Tibial nerve (tissue), 4 donors: ENCODE measurements at places on chromosomes 4 and X. TPM values are rescaled to one million over a fixed set of nuclear protein-coding genes. Genes with fewer than 3 reads are reported as not detected.

The FATE1 gene
- total RNA-seq, result not detected

The VCX3A gene
- total RNA-seq, result not detected

The MMRN1 gene
- 12.0 TPM for total RNA-seq

DNA sequence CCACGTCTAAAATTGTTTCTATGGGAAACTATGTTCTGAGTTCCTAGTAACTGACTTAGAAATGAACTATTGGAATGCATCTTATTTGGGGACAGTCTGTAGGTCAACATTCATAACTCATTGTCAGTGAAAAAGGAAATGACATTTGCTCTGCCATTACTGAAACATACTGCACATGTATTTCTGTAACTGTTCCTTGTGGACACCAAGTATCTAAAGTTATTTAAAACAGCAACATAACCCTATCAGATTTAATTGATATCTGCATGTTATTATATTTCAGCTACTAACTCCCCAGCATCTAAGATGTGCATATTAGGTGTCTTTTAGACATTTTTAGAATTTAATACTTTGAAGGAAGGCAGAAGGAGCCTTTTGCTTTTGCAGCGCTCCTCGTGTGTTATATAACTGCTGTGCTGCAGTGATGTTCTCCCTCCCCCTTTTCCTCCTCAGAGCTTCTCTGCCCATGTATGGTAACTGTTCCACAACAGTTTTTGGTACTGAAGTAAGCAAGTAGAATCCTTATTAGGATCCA, 37.2 kb upstream of the TMEM131L start:
- H3K4me1 ChIP-seq, result peaks cover 8% of the 10 kb centered on the region
- no peak overlapping the region for H3K27ac ChIP-seq
- no peaks in the 10 kb centered on the region for H3K27me3 ChIP-seq
- no peak for DNase-seq
- no peaks in the 10 kb centered on the region for H3K36me3 ChIP-seq

The AFAP1 gene
- 34.9 TPM for total RNA-seq
